CD4-positive, alpha-beta memory T cell (primary cell): ENCODE measurements at places on chromosomes 12 and 14. TPM values are rescaled to one million over a fixed set of nuclear protein-coding genes. Genes with fewer than 3 reads are reported as not detected.

GRCh38 chr12:74339211-74339610 is 198.4 kb upstream of the ATXN7L3B start:
- no peak for DNase-seq
- H3K27ac ChIP-seq: no peak overlapping the region
- H3K36me3 ChIP-seq: no peaks in the 10 kb centered on the region
- no peaks in the 10 kb centered on the region for H3K27me3 ChIP-seq
- no peak overlapping the region for H3K4me3 ChIP-seq
- no peaks in the 10 kb centered on the region for H3K4me1 ChIP-seq

DNA sequence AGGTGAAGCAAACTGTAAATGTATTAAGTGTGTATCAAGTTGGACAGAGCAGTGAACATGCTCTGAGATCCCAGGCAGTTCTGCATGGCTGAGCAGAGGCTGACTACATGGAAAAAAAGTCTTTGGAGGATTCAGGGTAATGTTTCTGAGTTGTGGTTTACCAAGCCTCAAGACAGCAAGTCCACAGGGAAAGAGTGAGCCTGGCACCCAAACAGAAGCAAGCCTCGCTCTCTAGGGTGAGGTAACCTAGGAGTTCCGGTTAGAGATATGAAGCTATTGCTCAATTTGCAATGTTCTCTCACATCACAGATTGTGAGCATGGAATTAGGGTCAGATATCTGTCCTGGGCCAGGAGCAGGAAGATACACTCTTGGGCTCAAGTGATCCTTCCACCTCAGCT is 158.6 kb downstream of the MON2 start:
- DNase-seq: no peak
- no peaks in the 10 kb centered on the region for H3K27me3 ChIP-seq
- H3K27ac ChIP-seq: no peak overlapping the region
- H3K4me3 ChIP-seq: no peak overlapping the region
- H3K36me3 ChIP-seq: no peaks in the 10 kb centered on the region

- H3K27me3 ChIP-seq: no peaks in the 10 kb centered on the region
- H3K36me3 ChIP-seq: no peaks in the 10 kb centered on the region
- no peak overlapping the region for H3K27ac ChIP-seq
- DNase-seq: no peak
Measured at GRCh38 chr12:52929538-52929937, 19.4 kb upstream of the KRT18 start.

GRCh38 chr12:13369474-13370056 is 173.0 kb downstream of the EMP1 start:
- no peaks in the 10 kb centered on the region for H3K36me3 ChIP-seq
- H3K27ac ChIP-seq: no peak overlapping the region
- H3K4me3 ChIP-seq: no peak overlapping the region
- no peak for DNase-seq
- no peaks in the 10 kb centered on the region for H3K27me3 ChIP-seq
- no peaks in the 10 kb centered on the region for H3K4me1 ChIP-seq

Gene GUCY2C
- not detected for total RNA-seq

Gene OLR1
- not detected for total RNA-seq

Gene ETFBKMT
- 1.5 TPM for total RNA-seq
